ENCODE measurements at places on chromosomes 6 and 20.
A peak's percentile ranks its signal among the peaks of the same experiment; 100 is the strongest.

- DNase-seq, result peak; percentile 75
These were observed 1.5 kb downstream of the VNN1 start for GRCh38 chr6:132712366-132712765.

- DNase-seq, result no peak
These were observed 59.7 kb downstream of the TMEM200A start for GRCh38 chr6:130425537-130425936.

DNA sequence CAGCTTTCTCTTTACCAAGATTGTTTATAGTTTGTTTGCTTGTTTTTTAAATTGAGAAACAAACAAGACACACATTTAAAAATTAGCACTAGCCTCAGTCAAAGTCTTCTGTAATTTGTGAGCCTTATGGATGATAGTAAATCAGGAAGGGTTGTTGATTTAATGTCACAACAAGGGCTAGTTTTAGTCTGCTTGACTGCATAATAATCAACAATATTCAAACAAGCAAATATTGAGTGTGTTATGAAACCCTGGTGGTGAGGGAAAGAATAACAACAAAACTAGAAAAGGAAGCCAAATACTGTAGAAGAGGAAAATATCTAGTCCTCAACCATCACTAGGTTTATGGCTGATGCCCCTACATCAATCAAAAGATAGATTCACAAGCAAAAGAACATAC lies 228.6 kb downstream of the TBC1D7 start:
- DNase-seq, result no peak

GRCh38 chr6:151998784-151999183 lies 191.3 kb downstream of the ESR1 start:
- no peak for DNase-seq

GRCh38 chr6:39224011-39224410 lies 5.3 kb downstream of the KCNK5 start:
- no peak for DNase-seq
